ENCODE measurements at places on chromosomes 13 and 19. TPM values are rescaled to one million over a fixed set of nuclear protein-coding genes. Genes with fewer than 3 reads are reported as not detected.

DNA sequence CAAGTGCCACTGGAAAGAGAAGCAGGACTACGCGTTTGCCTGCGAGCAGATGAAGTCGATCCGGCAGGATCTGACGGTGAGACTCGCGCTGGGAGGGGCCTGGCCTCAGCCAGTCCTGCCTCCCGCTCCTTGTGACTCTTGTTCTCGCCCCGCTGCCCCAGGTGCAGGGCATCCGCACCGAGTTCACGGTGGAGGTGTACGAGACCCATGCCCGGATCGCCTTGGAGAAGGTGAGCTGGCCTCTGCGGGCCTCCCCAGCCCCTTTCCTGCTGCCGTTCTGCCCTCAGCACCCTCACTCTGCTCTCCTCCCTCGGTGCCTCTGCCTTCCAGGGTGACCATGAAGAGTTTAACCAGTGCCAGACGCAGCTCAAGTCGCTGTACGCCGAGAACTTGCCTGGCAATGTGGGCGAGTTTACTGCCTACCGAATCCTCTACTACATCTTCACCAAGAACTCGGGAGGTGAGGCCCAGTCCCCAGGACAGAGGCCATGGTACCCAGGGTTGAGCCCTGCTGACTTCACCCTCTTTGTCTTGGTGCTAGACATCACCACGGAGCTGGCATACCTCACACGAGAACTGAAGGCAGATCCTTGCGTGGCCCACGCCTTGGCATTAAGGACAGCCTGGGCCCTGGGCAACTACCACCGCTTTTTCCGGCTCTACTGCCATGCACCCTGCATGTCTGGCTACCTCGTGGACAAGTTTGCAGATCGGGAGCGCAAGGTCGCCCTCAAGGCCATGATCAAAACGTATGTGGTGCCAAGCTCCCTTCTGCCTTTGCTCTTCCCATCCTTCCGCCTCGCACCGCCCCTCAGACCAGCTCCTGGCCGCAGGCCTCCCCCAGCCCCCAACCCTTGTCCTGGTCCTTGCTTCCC, 5.6 kb downstream of the LENG9 start:
- H3K4me1 ChIP-seq = peaks cover 14% of the 10 kb centered on the region
- H3K27me3 ChIP-seq = no peaks in the 10 kb centered on the region
- H3K27ac ChIP-seq = no peak overlapping the region
- no peak overlapping the region for H3K4me3 ChIP-seq
- DNase-seq = no peak
- H3K36me3 ChIP-seq = peaks cover 94% of the 10 kb centered on the region

Gene OR10H4
- not detected for total RNA-seq

DNA sequence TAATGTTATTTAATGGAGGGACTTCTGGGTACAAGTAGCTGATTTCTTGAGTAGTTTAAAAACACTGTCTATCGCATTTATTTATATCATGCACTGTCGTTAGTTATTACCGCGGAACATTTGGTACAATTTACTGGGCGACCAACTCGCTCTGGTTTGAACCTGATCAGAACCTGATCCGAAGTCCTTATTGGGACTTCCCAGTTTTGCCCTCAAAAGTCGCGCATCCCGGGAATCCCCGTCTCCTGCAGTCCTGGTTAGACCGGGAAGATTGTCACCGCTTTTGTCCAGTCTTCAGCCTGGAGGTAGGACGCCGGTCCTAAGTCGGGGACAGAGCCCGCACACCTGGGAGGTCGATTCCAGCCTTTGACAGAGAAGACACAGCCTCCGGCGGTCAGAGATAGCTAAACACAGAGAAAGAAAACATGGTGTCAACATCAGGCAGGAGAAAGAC, 694 bp downstream of the CLN5 start:
- no peak for DNase-seq
- H3K36me3 ChIP-seq = peaks cover 16% of the 10 kb centered on the region
- H3K27ac ChIP-seq = peak overlapping the region; percentile 37
- peaks cover 6% of the 10 kb centered on the region for H3K4me1 ChIP-seq
- H3K4me3 ChIP-seq = peak overlapping the region; percentile 58

DNA sequence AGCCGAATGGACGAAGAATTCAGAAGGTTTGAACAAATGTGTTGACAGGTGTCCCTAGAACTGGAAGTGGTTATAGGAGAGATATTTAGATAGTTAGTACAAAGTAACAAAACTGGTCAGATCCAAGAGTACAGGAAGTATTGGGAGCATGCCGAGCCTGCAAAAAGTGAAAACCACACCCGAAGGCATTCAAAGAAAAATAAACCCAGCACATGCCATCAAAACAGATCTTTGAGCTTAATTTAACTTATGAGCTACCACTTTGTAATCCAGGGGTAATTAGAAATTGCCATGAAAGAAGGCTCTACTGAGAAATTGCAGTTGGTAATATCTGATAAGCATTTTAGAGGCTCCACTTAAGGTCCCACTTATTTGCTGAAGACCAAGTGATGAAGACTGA, 214.2 kb downstream of the DNAJC15 start:
- no peak overlapping the region for H3K4me3 ChIP-seq
- H3K36me3 ChIP-seq = no peaks in the 10 kb centered on the region
- H3K27me3 ChIP-seq = no peaks in the 10 kb centered on the region
- no peak for DNase-seq
- H3K27ac ChIP-seq = 0 out of 2 replicates have a peak overlapping the region, but pooled peaks have one; percentile 36

- no peak overlapping the region for H3K27ac ChIP-seq
- no peaks in the 10 kb centered on the region for H3K27me3 ChIP-seq
- no peaks in the 10 kb centered on the region for H3K36me3 ChIP-seq
- H3K4me1 ChIP-seq = no peaks in the 10 kb centered on the region
These were observed 13.2 kb upstream of the KANK2 start for GRCh38 chr19:11210656-11210928.

Gene ZNF180
- 16.4 TPM for total RNA-seq

Data from SJSA1 (cell line).